ENCODE measurements at places on chromosomes 16 and 17.

- DNase-seq: no peak
Observed at GRCh38 chr17:1797323-1797722, 32.4 kb downstream of the SMYD4 start.

- no peak for DNase-seq
Observed at GRCh38 chr17:49005140-49005539, 8.0 kb downstream of the IGF2BP1 start.

DNA sequence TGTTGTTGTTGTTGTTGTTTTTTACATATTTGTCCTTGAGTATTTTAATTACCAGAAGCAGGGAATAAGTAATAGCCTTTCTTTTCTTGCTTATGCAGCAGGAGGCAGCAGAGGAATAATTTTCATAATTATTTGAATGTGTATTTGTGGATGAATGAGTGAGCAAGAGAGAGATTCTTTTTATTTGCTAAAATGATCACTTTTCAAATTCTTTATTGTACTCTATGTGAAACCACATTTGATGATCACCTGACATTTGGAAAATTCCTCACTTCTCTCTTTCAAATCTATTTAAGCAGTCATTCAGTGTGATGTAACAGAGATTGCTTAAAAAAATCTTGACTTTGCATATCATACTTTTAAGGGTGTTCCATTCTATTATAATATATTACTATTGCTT, 223.6 kb downstream of the BCAS3 start:
- no peak for DNase-seq

- no peak for DNase-seq
Observed at GRCh38 chr17:57480438-57481196, 224.3 kb downstream of the MSI2 start.

DNA sequence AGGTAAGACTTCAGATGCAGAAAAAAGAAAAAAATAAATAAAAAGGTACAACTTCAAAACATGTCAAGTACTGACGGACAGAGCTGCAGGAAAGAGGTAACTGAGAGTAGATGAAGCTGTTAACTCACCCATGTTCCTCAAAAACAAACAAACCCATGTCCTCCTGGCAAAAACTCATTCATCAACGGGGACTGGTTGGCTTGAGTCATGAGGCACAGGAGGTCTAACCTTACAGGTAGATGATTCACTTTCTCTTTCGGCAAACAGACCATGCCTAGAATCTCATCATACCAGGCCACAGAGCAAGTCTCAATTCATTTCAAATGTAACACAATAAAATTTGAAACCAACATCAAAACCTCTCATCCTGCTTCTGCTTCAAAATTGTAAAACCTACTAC, 12.3 kb upstream of the FASN start:
- no peak for DNase-seq

GRCh38 chr16:67419931-67420330, 3.7 kb upstream of the ZDHHC1 start:
- no peak for DNase-seq

DNA sequence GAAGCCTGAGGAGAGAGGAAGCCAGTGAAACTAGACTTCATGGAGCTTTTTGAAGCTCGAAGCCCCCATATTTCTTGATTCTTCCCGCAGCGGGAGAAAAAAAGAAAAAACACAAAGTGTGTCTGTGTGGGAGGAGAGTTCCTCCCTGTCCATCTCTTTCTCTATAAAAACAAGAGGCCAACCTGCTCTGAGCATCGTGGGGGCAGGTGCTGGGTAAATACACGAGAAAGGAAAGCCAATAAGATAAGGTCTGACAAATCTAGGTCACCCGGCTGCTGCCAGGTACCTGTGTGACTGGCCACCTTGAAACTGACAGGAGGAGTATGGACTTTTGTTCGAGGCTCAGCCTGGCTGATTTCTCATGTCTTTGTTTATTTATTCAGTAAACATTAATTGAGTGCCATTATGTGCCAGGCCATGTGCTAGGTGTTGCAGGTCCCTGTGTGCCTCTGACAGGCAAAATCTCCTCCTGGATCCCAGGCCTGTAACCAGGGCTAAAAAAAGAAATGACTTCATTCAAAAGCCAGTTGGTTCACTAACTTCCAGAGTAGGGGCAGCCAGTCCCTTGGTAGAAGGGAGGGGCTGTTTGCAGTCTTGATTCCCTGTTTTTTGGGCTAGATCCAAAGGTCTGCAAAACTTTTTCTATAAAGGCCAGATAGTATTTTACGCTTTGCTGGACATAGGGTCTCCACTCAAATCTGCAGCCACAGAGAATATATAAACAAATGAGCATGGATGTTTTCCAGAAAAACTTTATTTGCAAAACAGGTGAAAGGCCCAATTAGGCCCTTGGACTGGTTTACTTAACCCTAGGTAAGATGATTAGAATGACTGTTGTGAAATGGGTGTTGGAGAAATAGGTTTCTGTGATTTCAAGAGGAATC, 35.6 kb downstream of the YPEL2 start:
- DNase-seq: peak; percentile 71

- peak; percentile 75 for DNase-seq
Observed at GRCh38 chr17:17859909-17860765, 23.4 kb upstream of the SREBF1 start.

GRCh38 chr16:83623091-83623730, 184.6 kb upstream of the HSBP1 start:
- DNase-seq: no peak

DNA sequence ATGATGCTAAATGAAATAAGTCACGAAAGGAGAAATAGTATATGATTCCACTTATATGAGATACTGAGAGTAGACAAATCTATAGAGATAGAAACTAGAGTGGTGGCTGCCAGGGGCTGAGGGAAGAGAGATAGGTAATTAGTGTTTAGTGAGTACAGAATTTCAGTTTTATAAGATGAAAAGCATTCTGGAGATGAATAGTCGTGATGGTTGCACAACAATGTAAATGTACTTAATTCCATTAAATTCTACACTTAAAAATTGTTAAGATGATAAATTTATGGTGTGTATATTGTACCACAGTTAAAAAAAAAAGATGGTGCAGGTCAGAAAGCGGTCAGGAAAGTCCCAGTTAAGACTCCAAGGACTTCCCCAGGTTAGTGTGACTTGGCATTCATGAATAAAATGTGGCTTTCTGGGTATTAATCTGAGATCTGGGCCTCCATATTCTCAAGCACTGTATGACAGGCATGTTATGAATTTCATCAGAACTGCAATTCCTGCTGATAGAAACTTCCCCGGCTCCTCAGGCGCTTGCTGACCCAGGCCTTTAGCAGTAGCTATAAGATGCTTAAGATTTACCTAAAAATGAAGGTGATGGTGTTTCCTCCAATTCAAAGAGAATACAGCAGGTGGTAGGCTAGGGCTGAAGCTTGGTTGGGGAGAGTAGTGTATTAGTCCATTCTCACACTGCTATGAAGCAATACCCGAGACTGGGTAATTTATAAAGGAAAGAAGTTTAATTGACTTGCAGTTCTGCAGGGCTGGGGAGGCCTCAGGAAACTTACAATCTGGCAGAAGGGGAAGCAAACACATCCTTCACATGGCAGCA, 115.3 kb upstream of the SOX9 start:
- DNase-seq: no peak

DNA sequence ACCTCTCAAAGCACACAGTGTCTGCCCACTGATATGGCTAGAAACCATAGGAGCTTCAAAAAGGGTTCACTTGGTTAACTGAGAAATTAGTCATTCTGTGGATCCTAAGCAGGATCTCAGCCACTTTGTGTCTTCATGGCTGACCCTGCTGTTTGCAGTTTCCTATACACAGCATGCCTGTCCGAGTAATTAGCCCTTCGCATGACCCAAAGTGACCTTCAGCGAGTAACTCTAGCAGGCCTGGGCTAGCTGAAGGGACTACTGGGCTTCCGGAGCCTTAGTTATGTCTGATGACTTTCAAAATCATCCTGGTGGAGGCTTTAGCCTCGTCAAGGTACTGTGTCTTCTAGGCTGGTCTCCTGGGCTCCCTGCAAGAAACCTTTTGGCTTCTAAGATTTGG, 28.9 kb upstream of the FBXW10B start:
- DNase-seq: no peak

DNA sequence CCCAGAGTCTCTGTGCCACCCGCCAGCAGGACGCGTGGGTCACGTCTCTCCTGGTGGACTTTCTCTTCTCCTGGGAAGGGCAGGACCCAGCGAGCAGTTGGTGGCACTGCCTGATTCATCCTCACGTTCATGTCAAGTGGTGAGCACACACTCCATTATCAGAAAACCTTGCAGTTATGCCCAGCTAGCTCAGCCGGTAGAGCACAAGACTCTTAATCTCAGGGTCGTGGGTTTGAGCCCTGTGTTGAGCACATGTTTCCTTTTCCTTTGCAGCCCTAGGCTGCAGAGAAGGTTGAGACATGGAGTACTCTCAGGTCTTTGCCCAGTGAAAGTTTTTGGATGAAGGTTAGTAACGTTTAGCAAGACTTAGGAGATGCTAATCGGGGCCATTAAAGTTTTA, 8.0 kb downstream of the OR1F1 start:
- DNase-seq: no peak

DNA sequence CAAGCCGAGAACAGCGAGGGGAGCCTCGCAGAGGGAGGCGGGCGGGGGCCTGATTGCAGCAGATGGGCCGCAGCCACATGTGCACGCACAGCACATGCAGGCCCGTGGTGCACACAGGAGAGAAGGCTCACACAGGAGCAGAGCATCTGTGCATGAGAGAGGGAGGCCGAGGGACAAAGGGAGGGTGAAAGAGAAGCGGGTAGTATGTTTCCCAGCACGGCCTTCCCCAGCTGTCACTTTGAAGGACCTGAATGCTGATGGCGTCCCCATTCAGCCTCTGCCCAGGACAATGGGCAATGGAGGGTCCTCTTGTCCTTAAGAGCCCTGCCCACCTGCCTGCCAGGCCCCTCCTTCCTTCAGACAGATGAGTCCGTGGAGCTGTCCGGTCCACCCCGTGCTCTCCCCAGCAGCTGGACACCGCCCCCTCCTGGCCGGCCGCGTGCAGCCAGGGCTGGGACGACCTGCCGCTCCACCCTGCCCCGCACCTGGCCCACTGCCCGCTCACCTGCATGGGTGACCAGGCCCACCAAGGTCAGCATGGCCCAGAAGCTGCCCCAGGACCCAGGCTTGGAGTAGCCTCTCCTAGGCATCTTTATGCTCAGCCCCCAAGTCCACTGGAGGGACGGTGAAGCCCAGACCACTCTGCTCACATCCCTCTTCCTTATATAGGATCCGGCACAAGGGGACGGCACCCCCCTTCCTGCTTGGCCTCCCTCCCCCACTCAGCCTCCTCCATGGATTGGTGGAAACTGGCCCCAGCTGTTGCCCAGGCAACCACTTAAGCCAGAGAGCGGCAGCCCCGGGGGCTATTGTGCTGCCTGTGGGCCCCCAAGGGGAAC, at the start of gene BTBD17:
Gene BTBD17, minus strand, starts transcription at position 639 of the 839 bp plus-strand sequence. Its CDS starts 49 bp downstream, at position 590.
- DNase-seq: peak; percentile 46

DNA sequence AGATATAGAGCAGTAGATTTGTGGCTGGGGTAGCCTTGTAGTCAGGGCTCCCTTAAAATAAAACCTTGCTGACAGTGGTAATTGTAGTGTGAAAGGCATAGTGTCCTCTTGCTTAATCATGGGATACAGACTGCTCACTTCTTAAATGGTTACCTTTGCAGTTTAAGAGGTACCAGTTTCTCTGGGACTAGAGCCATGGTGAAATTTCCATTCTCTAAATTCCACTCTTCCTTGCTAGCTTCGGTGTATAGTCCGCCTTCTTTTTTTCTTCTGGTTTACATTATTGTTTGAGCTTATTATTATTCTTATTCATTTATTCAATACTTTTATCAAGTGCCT, 1.6 kb downstream of the CCP110 start:
- DNase-seq: no peak

- DNase-seq: no peak
Observed at GRCh38 chr17:40528692-40529417, 27.4 kb upstream of the TNS4 start.

GRCh38 chr16:28218109-28218508, 6.3 kb upstream of the XPO6 start:
- no peak for DNase-seq

- no peak for DNase-seq
Observed at GRCh38 chr16:2787406-2787805, at the start of gene PRSS33. Gene PRSS33, minus strand, starts transcription at chr16:2787560. Its CDS starts 1,013 bp downstream, at chr16:2786547.

GRCh38 chr17:4038076-4038475, 73.8 kb upstream of the ATP2A3 start:
- DNase-seq: no peak

GRCh38 chr16:89561884-89562599, 1.6 kb downstream of the RPL13 start:
- DNase-seq: no peak

DNA sequence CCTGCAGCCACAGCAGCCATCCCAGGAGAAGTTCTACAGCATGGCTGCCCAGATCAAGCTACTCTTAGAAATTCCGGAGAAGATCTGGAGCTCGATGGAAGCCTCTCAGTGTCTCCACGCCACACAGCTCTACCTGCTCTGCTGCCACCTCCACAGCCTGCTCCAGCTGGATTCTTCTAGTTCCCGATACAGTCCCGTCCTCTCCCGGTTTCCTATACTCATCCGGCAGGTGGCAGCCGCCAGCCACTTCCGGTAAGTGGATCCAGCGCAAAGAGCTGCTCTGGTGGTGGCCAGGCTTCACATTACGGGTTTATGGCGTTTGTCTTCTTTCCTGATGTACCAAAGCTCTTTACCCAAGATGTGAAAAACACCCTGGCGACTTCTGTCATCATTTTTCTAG, 3.6 kb downstream of the COG1 start:
- no peak for DNase-seq

GRCh38 chr16:354971-355461, 2.5 kb upstream of the AXIN1 start:
- DNase-seq: no peak

DNA sequence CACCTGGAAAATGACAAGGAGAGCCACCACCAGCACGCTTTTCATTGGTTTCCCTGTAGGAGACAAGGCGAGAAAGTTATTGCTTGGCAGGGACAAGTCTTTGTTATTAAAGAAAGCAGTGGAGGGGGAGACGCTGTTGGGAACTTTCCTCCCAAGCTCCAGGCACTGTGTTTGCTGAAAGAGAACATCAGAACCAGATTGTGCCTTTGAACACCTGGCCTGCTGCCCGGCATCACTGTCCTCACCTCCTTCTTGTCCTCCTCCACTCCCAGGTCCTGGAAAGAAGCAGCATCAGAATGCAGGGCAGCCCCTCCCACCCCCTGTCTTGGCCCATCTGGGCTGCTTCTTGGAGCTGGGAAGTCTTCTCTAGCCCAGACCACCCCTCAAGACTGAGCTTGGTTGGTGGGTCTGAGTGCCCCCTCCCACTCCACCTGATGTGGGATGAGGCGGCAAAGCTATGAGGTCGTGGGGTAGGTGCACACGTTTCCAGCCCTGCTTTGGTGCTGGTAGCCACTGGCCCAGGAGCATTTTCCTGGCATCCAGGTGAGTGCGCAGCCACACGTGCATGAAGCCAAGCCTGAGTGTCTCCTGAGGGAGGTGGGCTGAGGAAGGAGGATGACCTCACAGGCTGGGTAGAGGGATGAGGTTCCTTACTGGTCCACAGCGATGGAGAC, 6.2 kb downstream of the CCR7 start:
- DNase-seq: no peak

GRCh38 chr16:87274794-87275193, 42.4 kb downstream of the C16orf95 start:
- no peak for DNase-seq

All from heart right ventricle (tissue), 16 donors.